Stimulated activated CD4-positive, alpha-beta T cell treated with anti-CD3 and anti-CD28 coated beads, Interleukin-1b, Interleukin-23, amount 100 ng/mL, for 1 hour (primary cell): ENCODE measurements at places on chromosomes 3 and 15.

GRCh38 chr3:45647148-45647619 lies 42.0 kb upstream of the SACM1L start:
- DNase-seq = no peak

DNA sequence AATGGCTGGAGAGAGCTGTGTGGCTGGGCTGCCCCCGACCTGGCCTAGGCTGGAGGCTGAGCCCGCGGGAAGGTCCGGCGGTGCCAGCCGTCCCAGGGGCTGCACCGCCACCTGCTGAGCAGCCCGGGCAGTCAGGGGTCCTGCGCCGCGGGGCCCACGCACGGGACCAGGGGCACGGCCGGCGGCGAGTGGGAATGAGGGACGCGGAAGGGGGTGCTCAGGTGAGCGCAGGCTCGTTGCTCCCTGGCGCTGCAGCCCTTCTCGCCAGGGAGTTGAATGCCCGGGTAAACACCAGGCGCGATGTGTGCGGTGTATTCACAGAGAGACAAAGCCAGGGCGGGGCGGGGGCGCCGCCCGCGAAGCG lies 666 bp upstream of the SEMA3F start:
- DNase-seq = no peak

- DNase-seq = no peak
Observed at GRCh38 chr3:187983484-187984124, 170.4 kb upstream of the LPP start.

GRCh38 chr3:119826711-119827608 lies 45.1 kb downstream of the NR1I2 start:
- DNase-seq = no peak

- DNase-seq = no peak
Observed at GRCh38 chr3:150723946-150724345, 20.2 kb upstream of the ERICH6 start.

- no peak for DNase-seq
Observed at GRCh38 chr3:38548154-38548931, 52.2 kb downstream of the EXOG start.

- DNase-seq = no peak
Observed at GRCh38 chr15:50819344-50819743, 53.8 kb upstream of the SPPL2A start.

- no peak for DNase-seq
Observed at GRCh38 chr3:177141899-177142646, 55.2 kb downstream of the TBL1XR1 start.

DNA sequence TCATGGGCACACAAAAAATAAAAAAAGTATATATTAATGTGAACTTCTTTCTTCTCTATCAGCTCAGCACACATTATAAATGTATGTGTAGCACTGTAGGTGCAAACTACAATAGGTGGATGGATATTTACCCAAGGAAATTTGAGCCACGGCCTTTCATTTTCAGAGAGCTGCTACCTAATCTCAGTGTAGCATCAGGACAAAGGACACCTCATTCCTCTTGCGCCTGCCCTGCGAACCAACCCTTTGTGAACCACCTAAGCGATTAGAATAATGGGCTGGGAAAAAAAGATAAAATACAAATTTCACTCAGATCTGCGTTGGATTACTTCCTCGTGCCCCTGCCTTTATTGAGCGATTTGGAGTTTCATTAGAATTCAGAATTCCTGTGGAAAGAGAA lies 263.2 kb downstream of the NR2F2 start:
- no peak for DNase-seq

- DNase-seq = no peak
Observed at GRCh38 chr3:113423699-113424098, 17.6 kb downstream of the CFAP44 start.

DNA sequence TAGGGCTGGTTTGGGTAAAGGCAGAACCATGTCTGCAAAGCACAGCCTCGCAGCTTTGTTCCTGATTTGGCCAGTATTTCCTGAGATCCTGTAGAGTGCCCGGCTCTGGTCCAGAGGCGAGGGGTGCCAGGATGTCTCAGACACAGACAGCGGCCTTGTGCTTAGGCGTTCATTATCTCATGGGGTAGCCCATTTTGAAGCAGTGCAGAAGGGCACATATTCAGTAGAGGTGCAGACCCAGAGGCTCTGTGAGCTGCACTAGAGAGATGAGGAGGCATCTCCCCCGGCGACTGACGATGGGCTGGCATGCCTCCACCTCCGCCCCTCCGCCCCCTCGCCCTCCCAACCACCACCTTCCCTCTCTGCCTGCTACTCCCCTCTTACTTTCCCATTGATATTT lies 170.3 kb downstream of the CHDH start:
- DNase-seq = no peak

- DNase-seq = no peak
Observed at GRCh38 chr3:187880441-187880840, 135.2 kb upstream of the BCL6 start.

DNA sequence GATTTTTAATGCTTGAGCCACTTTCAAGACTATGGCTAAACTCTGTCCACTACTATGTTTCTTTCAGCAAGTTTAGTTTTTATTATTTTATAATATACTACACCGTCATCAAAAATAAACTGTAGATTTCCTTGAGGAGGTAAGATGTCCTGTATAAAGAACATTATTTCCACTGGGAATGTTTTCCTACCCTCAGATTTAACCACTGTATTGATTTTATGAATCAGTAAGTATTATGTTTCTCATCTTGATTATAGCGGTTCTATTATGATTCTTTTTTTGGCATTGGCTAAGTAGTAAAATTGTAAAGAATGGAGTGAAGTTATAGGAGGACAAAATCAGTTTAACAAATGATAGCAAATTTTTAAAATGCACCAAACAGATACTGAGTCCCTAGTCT lies 44.4 kb downstream of the ADAM10 start:
- DNase-seq = no peak

- DNase-seq = no peak
Observed at GRCh38 chr3:30260762-30261161, 345.6 kb upstream of the TGFBR2 start.

DNA sequence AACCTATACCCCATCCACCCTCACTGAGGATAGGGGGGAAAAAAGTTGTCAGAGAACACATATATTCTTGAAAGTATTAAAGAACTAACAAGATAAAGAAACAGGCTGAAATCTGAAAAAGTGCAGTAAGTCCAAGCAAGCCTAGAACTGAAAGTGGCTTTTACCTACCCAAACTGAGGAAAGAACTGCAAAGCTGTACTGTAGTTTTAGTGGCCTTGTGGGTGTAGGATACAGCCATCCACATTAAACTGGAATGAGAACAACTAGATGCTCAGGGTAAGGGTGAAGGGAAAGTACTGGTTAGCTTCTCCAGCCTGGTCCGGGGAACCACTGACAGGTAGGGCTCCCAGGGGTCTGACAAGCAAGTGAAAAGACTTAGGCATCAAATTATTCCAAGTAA lies 10.1 kb downstream of the UBP1 start:
- DNase-seq = no peak

GRCh38 chr15:41020311-41020710 lies 67.0 kb downstream of the CHAC1 start:
- no peak for DNase-seq

DNA sequence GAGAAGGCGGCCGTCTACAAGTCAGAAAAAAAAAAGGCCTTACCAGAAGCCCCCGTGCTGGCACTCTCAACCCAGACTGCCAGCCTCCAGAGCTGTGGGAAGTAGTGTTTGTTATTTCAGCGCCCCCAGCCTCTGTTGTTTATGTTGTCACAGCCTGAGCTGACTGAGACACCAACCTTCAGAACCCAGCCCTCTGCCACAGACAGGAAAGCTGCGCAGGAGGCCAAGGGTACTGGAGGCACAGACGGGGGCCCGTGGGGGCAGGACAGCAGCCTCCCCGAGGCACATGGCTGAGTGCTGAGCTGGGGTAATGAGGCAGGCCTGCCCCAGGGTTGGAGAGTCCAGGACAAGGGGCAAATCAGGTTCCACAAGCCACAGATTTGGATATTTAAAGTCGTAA lies 33.7 kb downstream of the HCN4 start:
- no peak for DNase-seq
